ENCODE measurements at places on chromosomes 2 and 18.

DNA sequence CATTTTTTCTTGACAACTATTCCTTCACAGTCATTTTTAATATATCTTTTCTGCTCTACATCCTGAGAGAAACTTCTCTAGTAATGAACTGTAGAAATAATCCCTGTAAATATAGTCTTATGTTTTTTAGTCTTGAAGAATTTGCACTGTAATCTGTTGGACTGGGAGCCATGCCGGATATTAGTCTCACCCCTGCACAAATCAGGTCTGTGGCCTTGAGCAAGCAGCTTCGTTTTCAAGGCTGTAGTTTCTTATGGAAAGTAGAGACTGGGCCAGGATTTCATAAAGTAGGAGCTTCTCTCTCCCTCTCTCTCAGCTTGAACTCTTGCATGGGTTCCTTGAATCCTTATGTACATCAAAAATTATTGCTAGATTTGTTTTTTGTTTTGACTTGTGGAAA lies 8.7 kb downstream of the FARP2 start:
- no peak for DNase-seq

DNA sequence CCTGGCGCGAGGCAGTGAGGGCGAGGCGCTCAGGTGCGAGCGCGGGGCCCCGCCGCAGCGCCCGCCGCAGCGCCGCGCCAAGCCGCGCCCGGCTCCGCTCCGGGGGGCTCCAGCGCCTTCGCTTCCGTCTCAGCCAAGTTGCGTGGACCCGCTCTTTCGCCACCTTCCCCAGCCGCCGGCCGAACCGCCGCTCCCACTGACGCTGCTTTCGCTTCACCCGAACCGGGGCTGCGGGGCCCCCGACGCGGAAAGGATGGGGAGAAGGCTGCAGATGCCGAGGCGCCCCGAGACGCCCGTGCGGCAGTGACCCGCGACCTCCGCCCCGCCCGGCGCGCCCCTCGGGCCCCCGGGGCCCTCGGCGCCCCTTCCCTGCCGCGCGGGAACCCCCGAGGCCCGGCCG lies 328 bp upstream of the INHBB start:
- DNase-seq: no peak

DNA sequence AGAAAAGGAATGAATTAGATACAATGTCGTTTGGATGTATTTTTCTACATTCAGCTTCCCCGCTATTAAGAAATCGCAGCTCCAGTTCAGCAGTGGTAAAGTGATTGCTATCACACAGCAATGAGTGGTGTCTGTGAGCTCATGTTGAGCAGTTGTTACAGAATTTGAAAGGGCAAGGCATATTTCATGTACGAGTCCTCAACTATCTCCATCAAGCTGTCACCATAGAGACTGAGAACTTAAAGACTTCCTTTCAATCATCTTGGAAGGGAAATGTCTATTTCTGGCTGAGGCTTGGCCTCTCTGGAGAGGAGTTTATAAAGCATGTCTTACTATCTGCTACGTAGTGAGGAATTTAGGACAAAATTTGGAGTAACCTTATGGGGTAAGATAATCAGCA lies 24.4 kb upstream of the FAM117B start:
- DNase-seq: no peak

GRCh38 chr2:205752296-205752820 lies 70.1 kb downstream of the NRP2 start:
- DNase-seq: no peak

- DNase-seq: no peak
These were observed 56.3 kb upstream of the TANC1 start for GRCh38 chr2:158912112-158912511.

- no peak for DNase-seq
These were observed 247.0 kb downstream of the DOK6 start for GRCh38 chr18:69647702-69648101.

DNA sequence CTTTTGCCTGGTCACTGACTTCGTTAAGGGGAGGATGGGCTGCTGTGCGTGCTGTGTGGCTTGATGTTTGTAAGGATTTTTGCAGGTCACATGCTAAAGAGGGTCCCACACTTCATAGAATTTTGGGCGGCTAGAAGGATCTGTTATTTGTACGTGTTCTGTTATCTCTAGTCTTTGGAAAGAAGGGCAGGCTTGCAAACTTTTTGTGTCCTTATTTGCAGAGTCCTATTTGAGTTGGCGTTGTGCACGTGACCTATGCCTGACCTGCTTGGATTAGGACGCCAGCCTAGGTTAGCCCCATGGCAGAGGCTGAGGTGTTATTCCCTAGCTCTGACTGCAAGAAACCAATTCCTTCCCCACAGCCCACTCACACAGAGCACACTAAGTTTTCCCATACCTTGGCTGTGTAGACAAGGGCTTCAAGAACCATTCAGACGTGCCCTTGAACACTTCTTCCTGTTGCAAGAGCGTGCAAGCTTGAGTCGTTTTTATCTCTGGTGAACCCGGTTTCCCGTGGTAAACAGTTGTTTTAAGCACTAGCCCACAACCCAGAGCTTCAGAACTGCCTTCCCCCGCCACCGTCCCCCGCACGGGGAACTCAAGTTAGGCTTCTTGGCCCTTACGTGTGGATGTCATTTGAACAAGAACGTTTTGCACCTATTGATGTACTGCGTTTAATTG lies 94.6 kb downstream of the LDLRAD4 start:
- no peak for DNase-seq

- DNase-seq: no peak
These were observed 14.6 kb downstream of the PARD6G start for GRCh38 chr18:80232710-80233109.

DNA sequence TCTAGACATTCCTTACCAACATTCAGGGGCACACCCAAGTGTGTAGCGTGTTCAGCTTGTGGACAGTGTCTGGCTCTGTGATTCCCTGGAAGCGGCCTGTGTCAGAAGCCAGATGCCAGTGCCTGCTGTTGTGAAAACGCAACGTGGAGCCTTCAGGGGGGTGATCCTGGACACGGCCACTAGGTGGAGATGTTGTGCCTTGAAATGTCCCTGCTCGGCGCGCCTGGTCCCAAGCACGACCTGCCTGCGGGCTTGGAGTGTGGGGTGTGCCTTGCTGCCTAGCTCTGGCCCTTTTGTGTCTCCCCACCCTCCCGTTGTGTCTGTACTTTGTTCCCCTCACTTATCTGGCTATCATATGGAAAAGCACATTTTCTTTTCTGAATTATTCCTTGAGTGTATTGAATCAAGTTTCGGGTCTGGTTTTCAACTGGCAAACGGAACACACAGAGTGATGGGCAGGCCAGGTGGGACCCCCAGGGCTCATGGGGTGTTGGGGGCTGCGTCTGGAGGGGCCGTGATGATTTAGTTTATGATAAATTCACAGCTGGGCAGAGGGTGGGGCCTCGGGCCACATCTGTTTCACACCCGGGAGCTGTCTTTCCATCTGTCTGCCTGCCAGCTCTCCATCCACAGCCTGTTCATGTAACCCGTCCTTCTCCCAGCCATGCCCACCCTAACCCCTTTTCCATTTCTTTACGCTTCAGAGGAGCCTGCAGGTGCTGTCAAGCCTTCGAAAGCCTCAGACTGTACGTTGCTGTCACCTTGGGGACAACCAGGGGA lies 95.5 kb downstream of the DYSF start:
- DNase-seq: peak; percentile 71

- no peak for DNase-seq
These were observed 92.3 kb upstream of the THUMPD2 start for GRCh38 chr2:39871291-39871761.

DNA sequence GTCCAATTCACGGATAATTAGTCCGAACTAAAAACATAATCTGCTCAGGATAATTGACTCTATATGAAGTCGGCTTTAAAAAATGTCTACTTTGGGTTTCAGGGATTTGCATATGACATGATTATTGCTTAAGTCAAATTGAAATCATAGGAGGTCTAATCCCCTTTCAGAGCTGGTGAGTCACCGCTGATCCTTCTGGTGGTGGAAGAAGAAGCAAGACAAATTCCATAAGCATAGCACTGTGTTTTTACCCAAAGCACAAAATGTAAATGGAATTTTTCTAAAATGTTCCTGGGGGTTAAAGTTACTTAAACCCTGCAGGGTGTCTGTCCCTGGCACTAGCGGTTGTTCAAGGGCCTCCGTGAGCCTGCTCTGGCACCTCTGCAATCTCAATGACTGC lies 460.2 kb downstream of the LRATD1 start:
- no peak for DNase-seq

DNA sequence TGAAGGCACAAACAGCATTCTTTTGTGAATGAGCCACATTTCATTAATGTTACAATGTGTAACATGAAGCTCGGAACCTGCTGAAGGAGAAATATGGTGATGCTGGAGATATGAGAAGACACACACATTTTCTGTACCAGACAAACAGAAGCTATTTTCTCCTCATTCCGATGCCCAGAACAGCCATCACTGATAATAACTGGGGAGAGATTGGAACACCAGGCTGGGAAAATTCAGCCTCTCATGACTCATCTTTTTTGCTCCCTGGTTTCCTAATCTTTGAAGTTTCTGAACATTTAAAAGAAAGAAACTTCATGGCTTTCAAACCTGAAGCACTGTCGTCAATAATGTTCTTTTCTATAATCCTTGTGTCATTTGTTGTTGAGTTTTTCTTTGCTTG lies 110.9 kb downstream of the LYPD6 start:
- DNase-seq: no peak

DNA sequence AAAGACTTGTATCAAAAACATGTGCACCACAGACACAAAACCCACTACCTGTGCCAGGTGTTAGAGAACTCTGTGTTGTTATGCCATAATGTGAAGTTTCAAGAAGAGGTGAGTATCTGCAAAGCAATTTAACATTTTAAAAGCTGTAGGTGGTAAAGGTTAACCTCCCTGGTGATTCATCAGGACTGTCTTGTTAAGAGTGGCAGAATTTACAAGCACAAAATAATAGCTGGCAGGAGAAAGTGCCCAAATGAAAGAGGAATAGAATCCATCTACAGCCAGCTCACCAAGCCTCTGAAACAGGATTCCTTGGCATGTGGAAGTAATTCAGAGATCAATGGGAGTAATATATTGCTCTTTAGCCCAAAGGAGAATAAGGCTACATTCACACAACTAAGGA lies 230.7 kb downstream of the AFF3 start:
- no peak for DNase-seq

GRCh38 chr2:169507698-169508097 lies 1.8 kb upstream of the KLHL41 start:
- no peak for DNase-seq

DNA sequence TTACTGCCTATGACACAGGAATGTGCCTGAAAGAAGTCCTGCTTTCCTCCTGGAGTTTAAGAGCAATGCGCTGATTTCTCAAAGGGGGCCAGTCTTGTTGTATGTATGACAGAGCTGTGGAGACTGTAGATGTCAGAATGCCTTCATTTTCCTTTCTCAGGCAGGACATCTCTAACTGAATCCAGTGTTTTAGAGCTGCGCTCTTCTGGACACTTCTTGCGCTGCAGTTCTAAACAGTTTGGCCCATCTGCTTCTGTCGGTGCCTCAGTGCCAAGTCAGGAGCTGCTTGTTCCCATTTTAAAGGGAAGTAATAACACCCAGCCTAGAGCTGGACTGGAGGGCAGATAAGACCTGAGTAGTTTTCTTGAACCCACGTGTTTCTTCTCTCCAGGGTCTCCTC lies 91.4 kb downstream of the ESCO1 start:
- no peak for DNase-seq

DNA sequence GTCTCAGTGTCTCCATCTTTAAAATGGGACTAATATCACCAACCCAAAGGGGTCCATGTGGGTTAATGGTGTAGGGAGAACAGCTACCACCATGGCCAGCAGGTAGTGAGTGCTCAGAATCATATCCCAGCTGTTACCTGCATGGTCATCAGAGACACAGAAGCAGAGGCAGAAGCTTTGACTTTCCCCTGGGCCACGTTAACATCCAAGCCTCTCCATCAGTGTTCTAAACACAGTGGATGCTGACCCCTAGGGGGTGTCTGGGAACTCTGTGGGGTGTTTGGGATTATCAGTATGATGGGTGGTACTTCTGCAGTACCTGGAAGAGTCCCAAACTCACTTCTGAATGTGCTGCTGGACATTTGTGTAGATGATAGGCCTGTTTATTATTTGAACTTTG lies 93.6 kb downstream of the GYPC start:
- DNase-seq: peak; percentile 29

- DNase-seq: peak; percentile 37
These were observed at the start of gene SCN2A for GRCh38 chr2:165239230-165239629. Gene SCN2A (plus strand): TSS chr2:165239414. CDS start chr2:165295824, 56,410 bp downstream.

GRCh38 chr2:69668598-69668997 lies 25.1 kb upstream of the AAK1 start:
- DNase-seq: no peak

GRCh38 chr18:58201733-58202730 lies 158.0 kb downstream of the NEDD4L start:
- DNase-seq: no peak

DNA sequence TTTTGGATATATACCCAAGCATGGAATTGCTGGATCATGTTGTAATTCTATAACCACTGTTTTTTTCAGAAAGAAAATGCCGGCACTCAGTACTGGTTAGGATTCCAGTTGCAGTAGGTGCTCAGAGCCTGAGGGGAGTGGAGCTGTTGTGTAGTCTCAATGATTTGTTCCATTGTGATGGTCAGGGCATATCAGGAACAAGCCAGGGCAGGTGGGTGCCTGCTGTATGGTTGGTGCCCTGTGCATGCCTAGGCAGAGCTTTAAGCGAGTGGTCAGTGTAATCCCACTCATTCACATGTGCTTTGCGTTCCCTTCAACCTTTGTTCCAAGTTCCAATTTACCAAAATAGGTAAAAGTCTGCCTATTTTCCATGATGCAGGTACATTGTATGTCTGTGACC lies 100.9 kb downstream of the FHOD3 start:
- no peak for DNase-seq

- DNase-seq: no peak
These were observed 11.5 kb upstream of the C2orf42 start for GRCh38 chr2:70202236-70202806.

DNA sequence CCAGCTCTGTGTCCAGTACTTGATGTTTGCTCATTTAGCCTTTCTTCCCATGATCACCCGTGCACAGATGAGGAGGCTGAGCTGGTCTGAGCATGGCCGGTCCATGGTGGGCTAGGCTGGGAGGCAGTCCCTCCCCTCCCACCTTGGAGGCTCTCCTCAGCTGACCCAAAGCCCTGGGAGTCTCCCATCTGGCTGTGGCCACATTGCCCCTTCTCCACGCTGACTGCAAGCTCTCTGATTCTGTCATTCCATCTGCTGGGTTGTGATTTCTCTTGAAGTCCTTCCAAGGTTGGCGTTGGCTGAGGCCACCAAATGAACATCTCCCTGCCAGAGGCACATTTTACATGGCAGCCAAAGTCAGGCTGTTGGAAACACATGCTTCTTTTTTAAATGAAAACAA lies 44.0 kb downstream of the ACKR3 start:
- no peak for DNase-seq

DNA sequence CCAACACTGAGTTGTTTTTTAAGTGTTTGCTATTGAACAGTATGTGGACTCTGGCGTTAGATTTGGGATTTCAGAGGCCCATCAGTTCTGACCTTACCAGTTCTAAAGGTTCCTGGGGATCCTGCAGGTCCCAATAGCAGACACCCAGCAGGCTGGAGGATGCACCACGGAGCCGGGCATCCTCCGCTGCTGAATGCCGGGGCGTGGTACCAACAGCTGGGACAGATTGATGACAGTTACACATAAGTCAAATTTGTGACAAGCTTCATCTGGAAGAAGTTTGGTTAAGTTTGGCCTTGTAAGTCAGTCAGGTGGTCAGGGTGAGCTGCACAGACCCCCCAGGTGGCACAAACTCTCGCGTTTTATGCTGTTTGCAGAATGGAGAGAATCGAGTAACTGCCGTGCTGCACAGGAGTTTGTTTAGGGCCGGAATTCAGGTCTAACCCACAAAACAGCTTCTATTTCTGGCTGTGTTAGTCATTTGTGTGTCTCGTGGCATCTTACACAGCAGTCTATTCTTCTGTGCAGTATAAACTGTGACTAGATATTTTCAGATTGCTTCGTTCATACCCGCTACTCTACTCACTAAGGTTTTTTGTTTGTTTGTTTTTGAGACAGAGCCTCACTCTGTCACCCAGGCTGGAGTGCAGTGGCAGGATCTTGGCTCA lies 19.2 kb downstream of the CTDP1 start:
- no peak for DNase-seq
